Tongue (tissue), 3 donors: ENCODE measurements at places on chromosomes 2 and 18.
A peak's percentile ranks its signal among the peaks of the same experiment; 100 is the strongest.

DNA sequence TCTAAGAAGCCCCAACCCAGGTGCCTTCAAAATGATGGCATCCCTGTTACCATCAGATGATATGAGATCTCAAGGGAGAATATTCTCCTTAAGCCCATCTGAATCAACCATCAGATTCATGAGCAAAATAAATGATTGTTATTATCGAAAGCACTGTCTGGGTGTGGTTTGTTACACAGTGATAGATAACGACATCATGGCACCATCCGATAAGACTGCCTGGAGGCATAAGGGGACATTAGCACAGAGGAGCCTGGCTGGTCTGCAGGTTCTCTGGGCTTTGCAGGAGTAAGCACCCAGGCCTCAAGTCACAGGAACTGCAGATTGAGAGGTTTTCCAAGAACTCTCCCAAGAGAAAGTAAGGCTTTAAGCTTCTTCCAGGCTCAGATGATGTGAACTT is 15.6 kb downstream of the BMP10 start:
- no peak for DNase-seq

GRCh38 chr18:58218117-58218516 is 174.1 kb downstream of the NEDD4L start:
- DNase-seq: no peak

DNA sequence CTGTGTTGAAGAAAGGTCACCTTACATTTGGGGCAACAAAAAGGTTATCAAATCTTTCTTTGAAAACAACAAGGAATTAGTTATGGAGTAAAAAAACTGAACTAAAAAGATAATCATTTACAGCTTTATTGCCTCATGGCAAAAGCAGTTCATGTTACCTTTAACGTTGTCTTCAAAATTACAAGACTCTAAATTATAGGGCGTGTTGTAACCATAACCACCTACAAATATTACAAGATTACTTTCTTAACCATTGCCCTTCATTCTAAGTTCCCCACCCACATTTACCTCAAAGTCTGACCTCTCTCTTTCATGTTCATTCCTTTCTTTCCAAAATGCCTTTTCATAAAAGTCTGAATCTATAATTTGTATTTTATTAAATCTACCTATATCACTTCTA is 74.6 kb upstream of the LRATD1 start:
- DNase-seq: no peak

DNA sequence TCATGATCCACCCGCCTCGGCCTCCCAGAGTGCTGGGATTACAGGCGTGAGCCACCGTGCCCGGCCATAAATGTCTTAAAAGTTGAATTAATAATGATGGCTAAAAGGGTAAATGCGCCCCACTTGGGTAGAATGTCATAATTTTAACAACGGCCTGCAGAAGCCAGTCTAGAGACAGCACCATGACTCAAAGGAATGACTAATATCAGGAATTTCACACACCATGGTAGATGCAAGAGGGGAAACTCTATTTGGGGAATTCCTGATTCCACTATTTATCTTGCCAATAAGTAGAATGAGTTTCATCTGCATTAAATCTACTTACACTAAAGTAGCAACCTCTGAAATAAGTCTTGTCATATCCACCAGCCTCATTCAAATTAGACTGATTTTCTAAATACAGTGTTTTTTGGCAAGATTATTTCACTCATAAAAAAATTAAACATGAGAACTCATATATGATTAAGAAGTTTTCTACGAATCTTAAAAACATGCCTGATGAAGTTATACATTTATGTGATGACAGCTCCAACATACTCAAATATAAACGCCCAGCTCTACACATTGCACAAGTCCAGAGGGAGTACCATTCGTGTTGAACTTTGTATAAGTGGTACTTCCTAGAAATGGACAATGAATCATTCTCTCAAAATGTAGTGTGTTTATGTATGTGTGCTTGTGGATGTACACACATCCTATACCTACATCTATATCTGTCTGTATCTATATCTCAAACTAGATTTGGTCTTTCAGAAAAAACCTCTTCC is 309.7 kb downstream of the IRS1 start:
- DNase-seq: no peak

GRCh38 chr2:120947982-120948661 is 212.5 kb downstream of the GLI2 start:
- DNase-seq: no peak

GRCh38 chr18:21548647-21549046 is 51.9 kb downstream of the ESCO1 start:
- DNase-seq: no peak

DNA sequence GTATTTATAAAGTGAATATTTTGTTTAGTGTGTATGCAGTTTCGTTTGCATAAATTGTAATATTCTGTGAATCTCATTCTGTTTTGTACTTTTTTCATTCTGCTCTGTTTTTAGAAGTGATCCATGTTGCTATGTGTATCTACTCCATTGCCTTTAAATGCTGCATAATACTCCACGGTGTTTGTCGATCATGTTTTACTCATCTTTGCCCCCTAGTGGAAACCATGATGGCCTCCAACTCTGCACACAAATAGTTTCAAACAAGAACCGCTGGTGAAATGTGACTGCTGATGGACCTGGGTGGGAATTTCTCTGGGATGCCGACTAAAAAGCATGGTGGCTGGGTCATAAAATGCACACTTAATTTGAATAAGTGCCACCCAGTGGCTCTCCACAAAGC is 32.0 kb upstream of the SKOR2 start:
- no peak for DNase-seq

GRCh38 chr2:239012936-239013677 is 165.2 kb downstream of the TWIST2 start:
- DNase-seq: no peak

DNA sequence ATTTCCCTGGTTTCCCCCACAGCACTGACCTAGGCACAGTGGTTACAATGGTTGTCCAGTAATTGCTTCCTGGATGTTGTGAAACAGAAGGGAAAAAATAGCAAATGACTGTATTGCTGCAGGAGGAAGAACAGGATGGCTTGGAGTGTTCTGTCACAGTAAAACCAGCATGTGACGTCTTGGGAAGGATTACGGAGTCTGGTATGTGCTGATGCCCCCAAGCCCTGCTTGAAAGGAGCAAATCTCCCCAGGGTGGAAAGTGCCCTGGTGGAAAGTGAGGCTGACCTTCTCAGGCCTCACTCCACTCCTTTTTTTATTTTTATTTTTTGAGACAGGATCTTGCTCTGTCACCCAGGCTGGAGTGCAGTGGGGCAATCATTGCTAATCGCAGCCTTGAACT is 7.8 kb downstream of the RAB11FIP5 start:
- no peak for DNase-seq

GRCh38 chr2:190838492-190838910 is 42.1 kb upstream of the GLS start:
- DNase-seq: no peak

GRCh38 chr2:49028101-49028500 is 126.2 kb downstream of the FSHR start:
- DNase-seq: no peak

DNA sequence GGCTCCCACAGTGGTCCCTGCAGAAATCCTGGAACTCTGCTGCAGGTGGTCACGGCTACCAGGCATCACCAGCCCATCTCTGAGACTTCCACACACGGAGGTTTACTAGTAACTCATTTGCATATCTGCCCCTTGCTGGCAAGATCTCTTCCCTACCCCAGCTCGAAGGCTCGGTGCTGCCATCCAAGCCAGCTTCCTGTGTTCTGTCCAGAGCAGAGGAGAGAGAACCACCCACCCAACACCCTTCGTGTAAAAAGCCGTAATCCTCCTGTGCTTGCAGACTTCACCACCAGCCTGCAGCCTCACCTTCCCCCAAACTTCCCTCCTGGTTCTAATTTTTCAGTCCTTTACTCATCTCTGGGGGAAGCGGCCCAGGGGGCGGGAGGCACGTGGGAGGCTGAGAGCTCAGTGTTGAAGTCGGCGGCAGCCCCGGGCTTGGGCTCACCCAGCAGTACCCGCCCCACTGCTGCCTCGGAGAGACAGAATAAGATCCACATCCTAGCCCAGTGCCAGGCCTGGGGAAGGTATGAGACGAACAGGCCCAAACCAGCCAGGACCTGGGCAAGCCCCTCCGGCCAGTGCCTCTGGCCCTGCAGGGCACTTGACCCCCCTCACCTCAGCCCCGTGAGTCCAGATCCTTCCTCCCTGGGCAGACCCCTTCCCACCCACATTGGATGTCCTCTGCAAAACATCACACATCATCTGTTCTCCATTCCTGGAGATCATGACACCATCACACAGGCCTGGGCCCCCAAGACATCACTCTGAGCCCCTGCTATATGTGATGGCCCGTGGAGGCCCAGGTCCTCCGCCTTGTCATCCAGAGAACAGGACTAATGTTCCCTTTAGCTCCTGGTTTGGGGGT is 145.8 kb upstream of the ID2 start:
- DNase-seq: no peak

DNA sequence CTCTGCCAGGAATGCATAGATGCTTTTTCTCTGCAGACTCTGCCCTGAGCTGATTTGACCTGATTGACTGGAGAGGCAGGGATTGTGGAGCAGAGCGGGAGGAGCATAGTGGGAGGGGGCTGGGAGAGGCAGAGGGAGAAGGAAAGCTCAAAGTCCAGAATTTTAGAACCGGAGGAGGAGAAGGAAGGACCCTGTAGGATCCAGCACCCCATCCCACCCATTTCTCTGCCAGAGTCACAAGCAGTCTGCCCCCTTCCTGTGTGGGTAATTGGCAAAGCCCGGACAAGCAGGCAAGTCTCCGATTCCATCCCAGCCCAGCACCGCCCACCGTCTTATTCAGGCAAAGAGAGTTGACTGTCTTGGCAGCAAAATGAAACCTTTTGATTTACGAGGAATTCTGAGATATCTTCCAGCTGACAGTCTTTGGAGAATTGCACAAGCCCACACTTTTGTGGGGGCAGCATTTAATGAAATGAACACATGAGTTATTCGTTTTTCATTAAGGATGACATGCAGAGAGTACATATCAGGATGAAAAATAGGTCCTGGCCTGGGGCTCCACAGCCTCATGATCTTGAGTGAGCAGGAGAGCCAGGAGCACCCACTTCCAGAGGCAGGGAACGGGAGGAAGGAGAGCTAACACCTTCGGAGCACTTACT is 103.1 kb downstream of the MCFD2 start:
- peak; percentile 72 for DNase-seq

GRCh38 chr18:46051731-46052461 is 20.2 kb downstream of the PSTPIP2 start:
- no peak for DNase-seq

DNA sequence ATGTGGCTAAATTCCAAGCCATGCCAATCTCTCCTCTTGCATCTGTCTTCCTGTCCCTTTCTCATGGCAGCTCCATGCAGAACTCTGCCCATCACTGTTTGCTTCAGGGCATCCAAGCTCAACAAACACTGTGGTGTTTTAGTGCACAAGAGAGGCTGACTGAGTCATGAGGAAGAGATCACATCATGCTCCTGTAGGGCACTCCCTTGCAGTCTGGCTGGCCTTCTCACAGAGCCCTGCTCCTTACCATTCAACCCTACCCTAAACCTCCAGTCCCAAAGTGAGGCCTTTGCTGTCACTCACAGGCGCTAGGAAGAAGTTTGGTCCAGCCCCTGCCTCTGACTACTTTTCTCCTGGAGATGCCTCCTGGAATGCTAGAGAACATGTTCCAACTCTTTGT is 194.0 kb downstream of the LRATD1 start:
- DNase-seq: no peak

DNA sequence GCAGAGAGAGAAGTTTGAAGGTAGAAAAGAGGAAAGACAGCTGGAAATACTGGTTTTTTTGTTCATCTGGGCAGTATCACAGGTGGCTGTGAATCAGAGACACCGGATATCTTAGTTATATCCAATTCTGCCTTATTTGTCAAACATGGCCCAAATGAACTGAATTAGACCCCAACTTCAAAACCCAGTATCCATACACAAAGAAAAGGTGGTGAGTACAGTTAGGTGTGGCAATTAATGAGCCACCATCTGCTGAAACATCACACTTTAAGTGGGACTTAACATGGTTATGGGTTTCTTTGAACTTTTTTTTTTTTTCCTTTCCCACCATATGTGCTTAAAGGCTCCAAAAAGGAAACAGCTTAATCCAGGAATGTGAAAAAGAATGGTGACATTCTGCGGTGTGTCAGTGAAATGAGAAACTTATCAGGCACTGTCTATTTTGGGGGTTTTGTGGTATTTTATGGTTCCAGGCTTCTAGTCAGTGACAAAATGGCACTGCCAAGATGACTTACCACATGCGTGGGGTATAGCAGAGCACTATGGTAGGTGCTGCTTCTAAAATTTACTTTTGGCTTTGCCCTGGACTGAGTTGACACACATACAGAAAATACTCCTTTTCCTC is 5.0 kb upstream of the TMEM178A start:
- DNase-seq: no peak

GRCh38 chr18:55381277-55381676 is 206.7 kb downstream of the TCF4 start:
- DNase-seq: no peak

GRCh38 chr2:237672731-237673129 is 45.3 kb downstream of the LRRFIP1 start:
- DNase-seq: no peak
